ENCODE measurements at places on chromosomes 6 and 20.

- peak; percentile 81 for DNase-seq
Measured at GRCh38 chr6:169212897-169213813, 40.5 kb downstream of the THBS2 start.

- no peak for DNase-seq
Measured at GRCh38 chr6:40599555-40599954, 12.4 kb upstream of the LRFN2 start.

GRCh38 chr20:10718661-10719060, 44.9 kb upstream of the JAG1 start:
- no peak for DNase-seq

DNA sequence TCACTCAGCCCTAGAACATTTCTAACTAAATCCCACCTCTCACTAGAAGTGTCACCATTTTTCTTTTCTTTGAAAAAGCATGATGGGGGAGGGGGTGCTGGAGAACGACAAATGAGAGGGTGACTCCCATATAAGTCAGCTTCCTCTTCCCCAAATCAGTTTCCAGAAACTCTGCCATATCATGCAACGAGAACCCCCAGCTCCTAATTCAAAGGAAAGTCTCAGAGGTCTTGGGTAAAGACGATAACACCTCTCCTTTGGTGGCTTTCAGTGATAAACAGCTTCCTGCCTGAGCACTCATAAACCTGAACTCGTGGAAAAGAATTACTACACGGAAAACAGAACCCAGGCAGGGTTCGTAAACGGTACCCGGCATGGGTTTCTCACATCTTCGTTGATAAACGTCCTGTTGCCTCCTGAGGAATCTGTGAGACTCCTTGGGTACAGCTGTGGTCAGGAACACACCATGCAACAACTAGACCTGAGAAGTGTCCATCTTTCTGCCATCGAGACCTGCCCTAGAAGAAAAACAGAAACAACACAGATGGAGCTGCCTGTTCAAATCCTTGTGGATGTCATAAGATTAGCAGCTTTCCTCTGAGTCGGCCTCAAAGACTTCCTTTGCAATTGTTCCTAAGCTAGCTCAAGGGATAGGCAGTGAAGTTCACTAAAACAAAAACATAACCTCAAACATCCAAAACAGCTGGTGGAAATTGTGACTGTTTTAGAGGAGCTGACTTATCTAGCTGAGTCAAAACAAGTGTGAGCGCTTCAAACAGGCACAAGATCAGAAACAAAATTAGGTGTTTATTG, 185.8 kb upstream of the PRDM1 start:
- no peak for DNase-seq

DNA sequence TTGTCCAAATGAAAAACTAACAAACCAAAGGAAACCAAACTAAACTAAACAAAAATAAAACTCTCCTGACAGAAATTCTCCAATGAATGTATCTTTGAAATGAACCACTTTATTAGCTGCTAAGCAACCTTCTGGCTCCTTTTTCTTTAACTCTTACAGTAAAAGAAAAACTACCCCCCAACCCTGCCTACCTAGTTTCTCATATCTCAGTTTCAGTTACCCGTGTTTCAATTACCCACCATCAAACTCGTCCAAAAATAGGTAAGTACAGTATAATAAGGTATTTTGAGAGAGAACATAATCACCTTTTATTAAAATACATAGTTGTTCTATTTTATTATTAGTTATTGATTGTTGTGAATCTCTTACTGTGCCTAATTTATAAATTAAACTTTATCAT, 177.4 kb upstream of the THEMIS start:
- no peak for DNase-seq

Data from stimulated activated CD4-positive, alpha-beta T cell treated with anti-CD3 and anti-CD28 coated beads, Interleukin-1b, Interleukin-23, amount 100 ng/mL, for 24 hours (primary cell).